Activated T-cell treated with anti-CD3 and anti-CD28 coated beads, Interleukin-2, amount 50 U/mL, for 72 hours (primary cell): ENCODE measurements at places on chromosomes 1 and 21. TPM values are rescaled to one million over a fixed set of nuclear protein-coding genes. Genes with fewer than 3 reads are reported as not detected.

- no peak for DNase-seq
- H3K36me3 ChIP-seq, result peaks cover 43% of the 10 kb centered on the region
- peaks cover 61% of the 10 kb centered on the region for H3K4me1 ChIP-seq
- peak overlapping the region; percentile 86 for H3K27ac ChIP-seq
- H3K4me3 ChIP-seq, result peak overlapping the region; percentile 95
Observed at GRCh38 chr21:46639489-46640386, 4.3 kb downstream of the PRMT2 start.

DNA sequence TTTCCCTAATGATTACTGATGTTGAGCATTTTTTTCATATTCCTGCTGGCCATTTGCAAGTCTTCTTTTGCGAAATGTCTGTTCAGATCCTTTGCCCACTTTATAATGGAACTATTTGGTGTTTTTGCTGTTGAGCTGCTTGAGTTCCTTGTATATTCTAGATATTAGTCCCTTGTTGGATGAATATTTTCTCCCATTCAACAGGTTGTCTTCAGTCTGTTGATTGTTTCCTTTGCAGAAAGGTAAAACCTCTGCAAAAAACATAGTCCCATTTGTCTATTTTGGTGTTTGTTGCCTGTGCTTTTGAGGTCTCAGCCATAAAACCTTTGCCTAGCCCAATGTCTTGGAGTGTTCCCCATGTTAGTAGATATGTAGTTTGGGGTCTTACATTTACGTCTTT is 78.0 kb upstream of the GUCA2B start:
- H3K4me1 ChIP-seq, result no peaks in the 10 kb centered on the region
- DNase-seq, result no peak
- peaks cover under 1% of the 10 kb centered on the region for H3K36me3 ChIP-seq
- H3K27ac ChIP-seq, result no peak overlapping the region

DNA sequence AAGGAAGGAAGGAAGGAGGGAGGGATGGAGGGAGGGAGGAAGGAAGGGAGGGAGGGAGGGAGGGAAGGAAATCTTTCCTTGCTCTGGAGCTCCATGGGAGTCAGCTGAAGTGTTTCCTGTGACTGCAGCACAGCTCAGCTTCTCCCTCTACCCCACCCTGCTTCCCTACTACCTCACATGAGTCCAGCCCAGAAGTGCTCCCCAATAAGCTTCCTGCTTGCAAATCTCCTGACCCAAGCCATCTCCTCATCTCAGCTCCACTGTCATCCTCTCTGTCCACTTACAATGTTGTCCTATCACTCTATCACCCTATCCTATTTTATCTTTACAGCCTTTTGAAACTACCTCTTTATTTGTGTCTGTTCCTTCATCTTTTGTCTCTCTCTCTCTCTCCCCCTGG is 52.9 kb upstream of the SSBP3 start:
- H3K27ac ChIP-seq, result peak overlapping the region; percentile 3
- no peak overlapping the region for H3K4me3 ChIP-seq
- H3K36me3 ChIP-seq, result no peaks in the 10 kb centered on the region
- no peak for DNase-seq
- H3K27me3 ChIP-seq, result no peaks in the 10 kb centered on the region
- H3K4me1 ChIP-seq, result peaks cover 37% of the 10 kb centered on the region

- no peak overlapping the region for H3K4me3 ChIP-seq
- H3K27ac ChIP-seq, result no peak overlapping the region
- no peaks in the 10 kb centered on the region for H3K27me3 ChIP-seq
- peaks cover 2% of the 10 kb centered on the region for H3K36me3 ChIP-seq
Observed at GRCh38 chr21:42277593-42277992, 37.6 kb downstream of the TFF3 start.

GRCh38 chr1:77533660-77534305 is 148.7 kb downstream of the ZZZ3 start:
- peaks cover 3% of the 10 kb centered on the region for H3K36me3 ChIP-seq
- H3K27me3 ChIP-seq, result no peaks in the 10 kb centered on the region

DNA sequence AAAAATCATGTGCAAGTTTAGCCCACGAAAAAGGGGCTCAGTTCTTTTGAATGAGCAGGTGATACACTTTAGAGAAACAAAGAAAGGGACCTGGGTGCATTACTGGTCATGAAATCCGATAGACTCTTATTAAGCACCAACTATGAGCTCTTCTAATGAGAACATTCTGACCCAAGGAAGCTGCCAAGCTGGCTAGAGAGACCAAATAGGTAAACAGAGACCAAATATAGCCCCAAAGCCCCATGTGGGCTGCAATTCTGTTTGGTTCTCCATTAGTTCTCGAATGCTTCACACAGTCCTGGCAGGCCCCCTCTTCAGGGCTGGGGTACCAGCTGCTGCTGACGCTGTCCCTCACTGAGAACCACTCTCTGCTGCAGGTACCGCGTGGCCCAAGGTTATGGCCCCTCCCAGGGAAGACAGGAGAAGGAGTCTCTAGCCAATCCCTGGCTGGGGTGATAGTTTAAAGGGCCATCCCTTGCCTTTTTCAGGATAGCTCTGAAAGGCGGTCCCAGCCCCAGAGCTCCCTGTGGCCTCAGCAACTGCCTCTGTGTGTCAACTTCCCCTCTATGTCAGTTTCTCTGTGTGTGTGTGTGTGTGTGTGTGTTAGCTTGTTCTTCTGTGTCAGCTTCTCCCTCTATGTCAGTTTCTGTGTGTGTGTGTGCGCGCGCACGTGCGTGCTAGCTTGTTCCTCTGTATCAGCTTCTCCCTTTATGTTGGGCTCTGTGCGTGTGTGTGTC is 7.1 kb upstream of the UBXN10 start:
- H3K4me3 ChIP-seq, result no peak overlapping the region
- peaks cover 34% of the 10 kb centered on the region for H3K4me1 ChIP-seq
- no peak overlapping the region for H3K27ac ChIP-seq
- no peak for DNase-seq
- H3K27me3 ChIP-seq, result peaks cover 7% of the 10 kb centered on the region

GRCh38 chr1:117661027-117661426 is 55.2 kb downstream of the TENT5C start:
- peaks cover 10% of the 10 kb centered on the region for H3K36me3 ChIP-seq
- DNase-seq, result peak; percentile 37
- H3K27ac ChIP-seq, result peak overlapping the region; percentile 23
- H3K4me3 ChIP-seq, result peak overlapping the region; percentile 37

DNA sequence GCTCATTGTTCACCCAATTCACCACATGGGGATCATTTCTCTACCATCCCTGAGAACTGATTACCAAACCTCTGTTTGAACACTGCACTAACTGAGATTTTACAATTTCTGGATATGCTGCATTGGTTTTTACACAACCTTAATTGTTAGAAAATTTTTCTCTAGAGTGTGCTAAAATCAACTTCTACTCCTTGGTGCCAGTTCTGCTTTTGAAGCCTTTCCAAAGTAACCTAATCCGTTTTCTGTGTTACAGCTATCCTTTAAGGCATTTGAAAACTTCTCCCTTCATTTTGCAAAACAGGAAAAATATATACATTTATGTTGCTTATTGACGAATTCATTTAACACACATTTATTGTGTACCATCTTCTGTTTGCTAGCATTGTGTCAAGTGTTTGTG is 23.7 kb downstream of the SMAP2 start:
- H3K4me3 ChIP-seq, result peak overlapping the region; percentile 93
- no peak for DNase-seq
- peaks cover 20% of the 10 kb centered on the region for H3K36me3 ChIP-seq

DNA sequence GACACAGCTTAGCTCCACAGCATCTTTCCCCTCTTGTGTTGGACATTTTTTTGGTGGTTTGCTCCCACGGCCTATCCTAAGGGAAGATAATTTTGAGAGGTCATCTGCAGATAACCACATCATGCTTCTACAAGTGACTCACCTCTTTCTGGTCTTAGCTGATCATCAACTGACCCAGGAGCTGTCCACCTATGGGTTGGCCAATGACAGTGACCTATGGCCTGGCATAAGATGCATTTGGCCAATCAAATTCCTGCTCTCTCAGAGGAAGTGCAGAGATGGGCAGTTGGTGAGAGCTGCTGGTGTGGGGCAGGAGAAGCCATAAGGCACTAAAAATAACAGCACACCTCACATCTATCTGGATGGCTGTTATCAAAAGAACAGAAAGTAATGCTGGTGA is 100.0 kb upstream of the CLDN14 start:
- H3K27ac ChIP-seq, result no peak overlapping the region
- H3K36me3 ChIP-seq, result no peaks in the 10 kb centered on the region
- DNase-seq, result no peak
- H3K4me3 ChIP-seq, result no peak overlapping the region
- H3K27me3 ChIP-seq, result peaks cover 13% of the 10 kb centered on the region
- H3K4me1 ChIP-seq, result peaks cover 16% of the 10 kb centered on the region

GRCh38 chr1:218171302-218171893 is 113.7 kb upstream of the RRP15 start:
- H3K36me3 ChIP-seq, result no peaks in the 10 kb centered on the region
- no peaks in the 10 kb centered on the region for H3K4me1 ChIP-seq
- H3K27ac ChIP-seq, result no peak overlapping the region
- DNase-seq, result no peak
- H3K27me3 ChIP-seq, result peaks cover 37% of the 10 kb centered on the region

The ST3GAL3 gene
- 34.9 TPM for total RNA-seq

DNA sequence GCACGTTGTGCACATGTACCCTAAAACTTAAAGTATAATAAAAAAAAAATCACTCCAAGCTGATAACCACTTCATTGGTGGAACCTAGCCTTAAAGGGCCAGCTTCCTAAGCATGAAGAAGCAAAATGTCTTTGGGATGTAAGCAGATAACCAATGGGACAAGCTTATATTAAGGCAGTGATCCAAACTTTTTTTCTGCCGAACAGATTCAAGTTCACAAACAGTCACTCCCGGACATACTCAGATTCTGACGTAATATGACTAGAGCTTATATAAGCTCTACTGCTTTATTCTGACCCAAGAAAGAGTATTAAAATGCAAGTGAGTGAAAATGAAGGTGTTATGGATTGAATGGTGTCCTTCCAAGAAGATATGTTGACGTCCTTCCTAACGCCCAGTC is 44.9 kb upstream of the HIVEP3 start:
- H3K36me3 ChIP-seq, result peaks cover 16% of the 10 kb centered on the region
- no peak overlapping the region for H3K4me3 ChIP-seq
- H3K4me1 ChIP-seq, result peaks cover 7% of the 10 kb centered on the region
- no peak for DNase-seq
- no peak overlapping the region for H3K27ac ChIP-seq

- no peaks in the 10 kb centered on the region for H3K27me3 ChIP-seq
- no peak overlapping the region for H3K27ac ChIP-seq
- H3K4me1 ChIP-seq, result peaks cover 7% of the 10 kb centered on the region
Observed at GRCh38 chr1:55641947-55642346, 426.8 kb upstream of the USP24 start.

The CRYZL1 gene
- total RNA-seq, result 42.0 TPM

The TAS1R1 gene
- total RNA-seq, result not detected

The G0S2 gene
- 25.9 TPM for total RNA-seq

DNA sequence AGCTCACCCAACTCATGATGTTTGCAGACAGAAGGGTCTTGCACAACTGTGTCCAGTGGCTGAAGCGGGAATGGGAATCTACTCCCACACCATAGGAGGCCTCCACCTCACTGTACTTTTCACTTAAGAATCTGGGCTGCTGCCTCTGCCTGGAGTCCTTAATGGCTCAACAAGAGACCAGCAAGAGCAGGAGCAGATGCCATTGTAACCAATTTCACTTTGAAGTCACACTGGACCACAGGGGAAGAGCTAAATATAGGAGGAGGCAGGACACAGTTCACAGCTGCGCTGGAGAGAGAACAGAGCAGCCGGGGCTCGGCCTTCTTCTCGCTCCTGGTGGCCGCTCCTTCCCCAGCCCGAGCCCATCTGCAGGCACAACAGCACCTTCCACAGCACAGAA is 120.4 kb downstream of the SIPA1L2 start:
- no peaks in the 10 kb centered on the region for H3K36me3 ChIP-seq
- H3K4me3 ChIP-seq, result no peak overlapping the region
- DNase-seq, result no peak
- no peak overlapping the region for H3K27ac ChIP-seq

- H3K4me1 ChIP-seq, result no peaks in the 10 kb centered on the region
- no peaks in the 10 kb centered on the region for H3K36me3 ChIP-seq
- DNase-seq, result no peak
- H3K27ac ChIP-seq, result no peak overlapping the region
- peaks cover 7% of the 10 kb centered on the region for H3K27me3 ChIP-seq
Observed at GRCh38 chr1:219880765-219881457, 47.4 kb downstream of the SLC30A10 start.

The S100A9 gene
- not detected for total RNA-seq

DNA sequence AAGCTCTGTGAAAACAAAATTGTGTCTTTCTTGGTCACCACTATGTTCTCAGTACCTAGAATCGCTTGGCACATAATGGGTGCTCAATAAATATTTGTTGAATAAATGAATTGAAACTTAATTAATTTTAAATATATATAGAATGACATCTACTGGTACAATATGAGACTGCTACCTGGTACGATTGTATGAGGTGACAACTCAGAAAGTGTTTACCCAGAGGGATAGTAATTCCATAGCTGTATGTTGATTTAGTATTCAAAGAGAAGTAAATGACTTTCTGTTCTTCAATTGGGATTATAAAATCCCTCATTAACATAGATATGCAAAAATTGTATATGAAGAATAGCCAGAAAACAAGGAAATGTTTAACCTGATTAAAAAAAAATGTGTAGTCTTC is 128.7 kb downstream of the RPS6KC1 start:
- H3K4me3 ChIP-seq, result no peak overlapping the region
- H3K27ac ChIP-seq, result no peak overlapping the region
- H3K36me3 ChIP-seq, result no peaks in the 10 kb centered on the region
- H3K27me3 ChIP-seq, result no peaks in the 10 kb centered on the region
- no peak for DNase-seq

DNA sequence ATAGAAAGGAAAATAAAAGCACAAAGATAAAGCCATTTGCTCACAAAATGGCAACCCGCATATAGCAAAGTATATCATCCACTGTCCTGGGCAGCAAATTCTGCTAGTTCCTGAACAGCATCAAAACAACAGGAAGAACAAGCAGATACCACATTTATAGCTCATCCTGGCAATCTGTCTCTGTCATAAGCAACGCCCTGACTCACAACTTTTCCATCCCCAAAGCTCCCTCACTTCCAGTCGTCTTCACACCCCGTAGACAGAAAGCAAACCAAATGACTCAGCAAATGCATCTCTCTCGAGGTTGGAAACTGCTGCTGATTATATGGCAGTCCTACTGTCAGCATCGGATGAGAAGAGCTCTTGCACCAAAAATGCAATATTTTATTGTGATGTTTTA is 65.8 kb downstream of the AK5 start:
- H3K4me1 ChIP-seq, result peaks cover 11% of the 10 kb centered on the region
- H3K27me3 ChIP-seq, result no peaks in the 10 kb centered on the region
- no peaks in the 10 kb centered on the region for H3K36me3 ChIP-seq

GRCh38 chr1:181778640-181779260 is 282.8 kb downstream of the ZNF648 start:
- peaks cover 13% of the 10 kb centered on the region for H3K27me3 ChIP-seq
- no peak overlapping the region for H3K27ac ChIP-seq
- DNase-seq, result no peak
- H3K36me3 ChIP-seq, result no peaks in the 10 kb centered on the region
- no peaks in the 10 kb centered on the region for H3K4me1 ChIP-seq

- H3K4me1 ChIP-seq, result peaks cover 23% of the 10 kb centered on the region
- no peaks in the 10 kb centered on the region for H3K27me3 ChIP-seq
- DNase-seq, result no peak
- no peak overlapping the region for H3K27ac ChIP-seq
- no peaks in the 10 kb centered on the region for H3K36me3 ChIP-seq
Observed at GRCh38 chr1:160858097-160858496, 4.6 kb downstream of the CD244 start.

The C4BPA gene
- not detected for total RNA-seq
